Stimulated activated CD4-positive, alpha-beta T cell treated with anti-CD3 and anti-CD28 coated beads, Interleukin-1b, Interleukin-23, amount 100 ng/mL, for 24 hours (primary cell): ENCODE measurements at places on chromosomes 7 and 10.

DNA sequence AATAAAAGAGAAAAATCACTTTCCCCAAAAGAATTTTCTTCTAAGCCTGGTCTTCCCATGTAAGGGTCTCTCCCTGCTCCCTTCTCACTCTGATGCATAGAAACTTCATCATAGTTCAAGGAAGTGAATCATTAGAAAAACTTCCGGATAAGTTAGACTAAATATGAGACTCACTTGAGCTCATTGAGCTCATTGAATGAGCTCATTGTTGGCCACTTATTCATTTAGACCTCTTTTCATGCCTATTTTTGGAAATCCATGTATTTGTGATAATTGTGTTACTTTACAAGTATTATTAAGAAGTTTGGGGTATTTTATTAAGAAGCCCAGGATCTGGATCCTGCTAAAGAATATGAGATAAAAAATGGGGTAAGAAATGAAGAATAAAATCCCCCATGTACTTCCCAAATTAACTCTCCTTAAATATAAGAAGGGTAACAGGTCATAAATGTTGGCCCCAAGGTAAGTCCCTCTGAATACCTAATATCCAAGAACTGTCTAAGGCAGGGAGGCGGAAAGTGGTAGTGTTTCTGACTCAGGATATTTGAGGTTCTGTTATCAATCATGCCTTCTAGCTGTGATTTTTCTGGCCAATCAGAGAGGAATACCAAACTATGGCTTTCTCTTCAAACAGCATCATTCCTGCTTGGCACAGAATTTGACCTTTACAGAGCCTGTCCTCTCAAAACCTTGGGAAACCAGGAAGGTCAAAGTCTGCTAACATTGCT is 236.5 kb upstream of the PTN start:
- no peak for DNase-seq

- DNase-seq = no peak
Observed at GRCh38 chr7:38679419-38679818, 48.2 kb upstream of the AMPH start.

DNA sequence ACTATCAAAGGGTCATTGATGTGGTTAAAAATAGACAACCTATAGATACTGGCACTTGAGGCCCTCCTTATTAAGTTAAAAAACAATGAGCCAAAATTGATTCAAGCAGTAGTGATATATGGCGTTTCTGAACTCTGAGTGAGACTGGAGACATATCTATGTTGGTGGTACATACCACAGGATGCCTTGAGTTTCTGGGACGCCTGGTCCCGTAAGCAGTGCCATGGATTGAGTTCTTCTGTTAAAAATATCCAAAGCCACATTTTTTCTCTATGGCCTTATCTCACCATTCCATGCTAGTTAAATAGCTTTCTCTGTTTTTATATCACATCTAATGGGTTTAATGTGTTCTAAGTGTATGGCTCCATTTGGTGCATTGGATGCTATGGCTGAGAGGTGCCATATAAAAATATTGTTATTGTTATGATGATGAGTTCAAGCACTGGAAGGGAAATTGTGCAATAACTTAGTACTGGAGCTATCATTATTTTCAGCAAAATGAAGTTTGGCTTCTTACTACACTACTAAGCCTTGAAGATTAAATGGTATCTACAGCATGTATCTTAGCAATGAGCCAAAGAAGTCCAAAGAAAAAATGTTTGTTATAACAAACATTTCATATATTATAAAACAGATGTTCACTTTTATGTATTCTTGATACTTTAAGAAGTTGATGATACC is 713.9 kb downstream of the SUGCT start:
- DNase-seq = no peak

DNA sequence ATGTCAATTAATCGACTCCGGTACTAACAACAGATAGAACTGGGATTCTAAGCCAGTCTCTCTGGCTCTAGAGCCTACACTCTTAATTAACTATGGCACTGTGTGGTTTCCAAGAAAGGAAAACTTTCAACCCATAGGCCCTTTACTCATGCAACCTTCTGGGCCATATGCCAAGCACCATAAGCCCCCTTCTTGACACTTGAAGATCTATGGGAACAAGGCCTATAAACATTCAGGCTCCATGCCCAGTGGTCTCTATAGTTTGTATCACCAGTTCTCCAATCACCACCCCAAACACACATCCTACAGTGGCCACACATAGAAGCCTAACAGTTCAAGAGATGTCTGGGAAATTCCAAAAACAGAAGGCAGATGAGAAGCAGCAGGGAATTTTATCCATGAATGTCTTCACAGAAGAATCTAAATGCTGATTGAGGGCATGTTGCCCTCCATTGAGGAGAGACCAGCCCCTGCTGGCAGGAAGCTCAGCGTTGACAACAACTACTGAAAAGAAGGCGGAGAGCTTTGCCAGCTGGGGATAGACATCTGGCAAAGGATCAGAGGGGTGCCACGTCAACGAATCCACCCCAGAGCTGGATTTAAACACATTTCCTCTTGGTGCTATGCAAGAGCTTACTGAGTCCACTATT is 64.4 kb downstream of the GRM3 start:
- no peak for DNase-seq

GRCh38 chr7:104192434-104192833 is 15.4 kb downstream of the ORC5 start:
- DNase-seq = no peak

GRCh38 chr10:132455986-132456847 is 59.2 kb downstream of the PWWP2B start:
- no peak for DNase-seq

DNA sequence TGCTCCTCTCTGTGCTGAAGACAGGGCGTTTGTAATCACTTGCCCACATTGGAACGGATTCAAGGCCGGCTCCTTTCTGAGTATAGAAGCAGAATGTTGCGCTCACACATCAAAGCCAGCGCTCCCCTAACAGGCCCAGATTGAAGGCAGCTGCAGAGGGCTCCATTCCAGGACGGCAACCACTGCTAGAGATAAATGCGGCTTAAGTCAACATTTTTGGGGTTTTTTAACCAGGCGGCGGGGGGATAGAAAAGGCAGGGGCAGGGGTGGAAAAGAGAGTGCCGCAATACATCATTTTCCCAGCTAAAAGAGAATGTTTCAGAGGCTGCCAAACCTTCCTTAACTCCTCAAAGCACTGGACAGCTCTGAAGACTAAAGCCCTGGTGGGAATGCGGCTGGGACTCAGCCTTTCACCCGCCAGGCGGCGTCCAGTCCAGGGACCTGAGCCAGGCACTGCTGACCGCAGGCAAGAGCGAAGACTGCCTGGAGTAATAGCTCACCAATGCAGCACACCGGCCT is 189.6 kb downstream of the TNS3 start:
- no peak for DNase-seq

DNA sequence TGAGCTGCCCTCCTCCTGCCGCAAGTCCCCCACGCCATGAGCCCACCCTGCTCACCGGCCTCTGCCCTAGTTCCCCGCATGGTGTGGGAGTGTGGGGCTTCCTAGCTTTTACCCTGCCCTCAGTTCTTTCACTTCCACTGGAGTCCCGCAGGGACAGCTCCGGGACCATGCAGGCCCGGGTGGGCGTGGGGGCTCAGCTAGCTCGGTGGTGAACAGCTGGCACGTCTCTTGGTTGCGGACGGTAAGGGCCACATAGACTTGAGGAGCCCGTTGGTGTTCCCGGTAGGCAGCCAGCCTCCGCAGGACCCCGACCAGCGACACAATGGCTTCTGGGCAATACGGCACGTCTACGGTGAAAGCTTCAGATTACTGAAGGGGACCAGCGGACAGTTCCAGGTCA is 108.9 kb upstream of the CCZ1B start:
- no peak for DNase-seq

- DNase-seq = peak; percentile 71
Observed at GRCh38 chr10:74589226-74589673, 237.2 kb upstream of the KAT6B start.

DNA sequence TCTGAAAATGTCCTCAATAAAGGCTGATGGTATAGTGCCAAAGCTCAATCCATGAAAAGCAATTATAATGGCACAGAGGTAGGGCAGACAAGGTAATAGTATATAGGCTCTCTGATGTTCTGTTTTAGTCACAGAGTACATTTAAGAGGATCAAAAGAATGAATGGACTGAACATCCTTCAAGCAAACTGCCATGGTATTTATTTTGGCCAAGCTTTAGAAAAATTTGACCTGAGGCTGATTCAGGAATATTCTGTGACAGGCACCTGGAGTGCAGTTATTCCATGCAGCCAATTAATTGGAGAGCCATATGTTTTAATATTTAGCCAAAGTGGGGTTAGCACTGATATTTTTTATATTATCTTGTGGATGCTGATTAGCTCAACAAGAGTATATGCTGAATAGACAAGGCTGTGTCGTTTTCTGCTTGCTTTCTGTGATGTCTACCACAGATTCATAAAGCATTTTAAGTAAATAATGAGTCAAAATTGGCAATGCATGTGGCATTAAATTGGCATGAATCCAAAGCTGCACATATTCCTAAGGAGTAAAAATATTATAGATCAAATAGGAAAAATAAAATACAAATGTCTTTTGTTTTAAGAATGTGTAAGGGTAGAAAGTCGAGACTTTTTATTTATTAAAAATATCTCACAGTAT is 177.4 kb downstream of the PCLO start:
- no peak for DNase-seq

DNA sequence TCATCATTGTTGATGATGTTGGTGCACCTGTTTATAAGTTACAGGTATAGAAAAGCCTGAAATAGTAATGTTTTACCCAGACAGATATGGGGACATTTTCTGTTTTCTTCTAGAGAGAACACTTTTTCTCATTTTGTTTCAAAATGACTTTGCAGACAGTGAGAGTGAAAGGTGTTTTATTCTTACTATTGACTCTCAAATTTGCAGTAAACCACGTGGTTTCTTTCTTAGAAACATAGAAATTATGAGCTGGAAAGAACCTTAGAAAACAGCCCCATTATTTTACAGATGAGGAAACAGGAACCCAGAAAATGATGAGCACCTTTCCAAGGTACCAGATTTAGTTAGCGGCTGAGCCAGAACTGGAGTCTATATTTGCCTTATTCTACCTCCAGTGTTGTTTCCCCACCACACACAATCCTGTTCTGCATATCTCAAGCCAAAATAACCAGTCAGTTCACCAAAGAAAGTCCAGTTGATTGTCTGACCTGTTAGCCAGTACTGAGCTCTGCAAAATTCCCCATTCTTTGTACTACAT is 138.9 kb upstream of the AHR start:
- DNase-seq = no peak

DNA sequence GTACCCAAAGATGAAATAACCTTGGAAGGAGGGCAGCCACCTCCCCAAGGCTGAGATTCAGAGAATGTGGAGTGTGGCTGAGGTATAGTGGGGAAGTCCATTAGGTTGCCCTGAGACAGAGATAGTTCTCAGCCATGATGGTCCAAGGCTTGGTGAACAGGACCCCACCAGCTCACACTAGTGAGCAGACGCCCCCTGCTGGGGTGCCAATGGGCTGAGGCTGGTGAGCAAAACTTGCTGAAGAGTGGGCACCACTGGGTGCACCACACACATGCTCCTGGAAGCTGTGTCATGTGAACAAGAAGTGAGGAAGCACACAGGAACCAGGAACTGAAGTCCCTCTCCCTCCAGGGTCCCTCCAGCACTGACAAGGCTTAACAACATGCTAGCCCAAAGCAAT is 8.9 kb downstream of the FBXL13 start:
- no peak for DNase-seq

DNA sequence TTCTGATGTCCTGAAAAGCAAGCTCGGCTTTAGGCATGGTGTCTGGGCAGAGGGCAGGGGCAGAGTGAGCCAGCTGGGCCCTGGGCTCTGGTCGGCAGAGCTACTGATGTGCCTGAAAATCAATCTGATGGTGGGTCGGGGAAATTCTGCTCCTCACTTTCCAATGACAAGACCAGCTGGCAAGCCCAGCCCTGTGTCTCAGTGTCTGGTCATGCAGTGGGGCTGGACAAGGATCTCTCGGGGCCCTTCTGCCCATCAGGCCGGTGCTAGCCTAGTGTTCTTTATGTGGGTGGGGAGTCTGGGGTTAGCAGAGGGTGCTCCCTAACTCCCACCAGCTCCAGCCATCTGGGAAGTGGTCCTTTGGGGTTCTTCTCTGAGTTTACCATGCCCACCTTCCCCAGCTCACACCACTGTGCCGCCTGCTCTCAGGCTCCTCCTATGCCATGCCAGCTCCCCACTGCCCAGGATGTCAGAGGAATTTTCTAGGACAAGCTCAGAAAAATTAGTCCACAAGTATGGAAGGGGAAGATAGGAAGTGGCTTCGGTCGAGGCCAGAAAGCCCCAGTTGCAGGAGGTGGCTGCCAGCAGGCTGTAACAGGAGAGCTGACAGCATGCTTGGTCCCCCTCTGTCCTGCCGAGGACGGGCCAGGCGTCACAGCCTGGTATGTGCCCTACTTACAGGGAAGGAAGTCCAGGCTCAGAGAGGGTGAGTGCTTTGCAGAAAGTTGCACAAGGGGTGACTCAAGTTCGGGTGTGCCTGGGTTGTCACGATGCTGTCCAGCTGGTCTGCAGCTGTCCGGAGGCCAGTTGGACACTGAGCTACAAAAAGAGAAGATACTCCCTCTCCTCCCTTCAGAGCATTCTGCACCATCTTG is 135.2 kb downstream of the ADCY1 start:
- DNase-seq = no peak

DNA sequence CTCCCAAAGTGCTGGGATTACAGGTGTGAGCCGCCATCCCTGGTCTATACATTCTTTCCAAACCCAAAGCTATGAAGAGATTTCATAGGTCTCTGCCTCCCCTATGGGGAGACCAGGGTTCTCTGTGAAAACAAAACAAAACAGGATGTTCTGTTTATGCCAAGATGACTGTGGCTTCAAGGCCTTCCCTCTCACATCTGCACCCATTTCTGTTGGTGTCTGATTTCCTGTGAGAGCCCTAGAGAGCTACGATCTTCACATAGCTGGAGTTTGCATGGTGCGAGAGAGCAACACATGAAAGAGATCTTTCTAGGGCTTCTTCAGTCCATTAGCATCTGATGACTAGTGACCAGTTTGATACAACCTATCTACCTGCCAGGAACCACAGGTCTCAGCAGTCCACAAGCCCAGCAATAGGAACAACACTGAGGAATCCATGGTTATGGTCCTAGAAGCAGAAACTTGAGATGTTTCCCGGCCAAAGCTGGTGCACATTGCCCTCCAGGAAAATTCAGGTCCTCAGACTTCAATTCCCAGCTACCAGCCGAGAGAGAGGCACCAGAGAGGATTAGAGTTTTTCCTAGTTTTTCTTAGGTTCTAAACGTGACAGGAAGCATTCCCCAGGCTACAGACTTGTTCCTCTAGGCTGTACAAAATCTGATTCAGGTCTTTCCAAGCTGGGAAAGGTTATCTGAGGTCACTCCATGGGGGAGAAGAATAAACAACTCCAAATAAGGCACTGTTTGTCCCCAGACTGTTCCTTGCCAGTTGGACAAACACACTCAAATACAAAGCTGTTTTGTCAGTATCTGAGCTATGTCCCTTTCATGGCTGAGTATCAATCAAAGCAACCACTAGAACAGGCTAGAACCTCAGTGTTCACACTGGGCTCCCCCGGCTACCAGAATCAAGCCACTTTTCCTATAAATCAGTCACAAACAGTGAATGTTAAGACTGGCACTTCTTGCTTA is 259.7 kb downstream of the CALN1 start:
- no peak for DNase-seq

- DNase-seq = no peak
Observed at GRCh38 chr7:158812684-158813083, 16.6 kb downstream of the ESYT2 start.

GRCh38 chr7:73613954-73614735 is 10.2 kb downstream of the MLXIPL start:
- no peak for DNase-seq

GRCh38 chr7:126570845-126571244 is 681.9 kb downstream of the GRM8 start:
- no peak for DNase-seq

GRCh38 chr10:84188815-84189214 is 5.5 kb upstream of the CDHR1 start:
- DNase-seq = no peak
